ENCODE measurements at places on chromosomes 7 and 10.
A peak's percentile ranks its signal among the peaks of the same experiment; 100 is the strongest.

- DNase-seq, result no peak
These were observed 499.3 kb upstream of the FOXK1 start for GRCh38 chr7:4182605-4183300.

DNA sequence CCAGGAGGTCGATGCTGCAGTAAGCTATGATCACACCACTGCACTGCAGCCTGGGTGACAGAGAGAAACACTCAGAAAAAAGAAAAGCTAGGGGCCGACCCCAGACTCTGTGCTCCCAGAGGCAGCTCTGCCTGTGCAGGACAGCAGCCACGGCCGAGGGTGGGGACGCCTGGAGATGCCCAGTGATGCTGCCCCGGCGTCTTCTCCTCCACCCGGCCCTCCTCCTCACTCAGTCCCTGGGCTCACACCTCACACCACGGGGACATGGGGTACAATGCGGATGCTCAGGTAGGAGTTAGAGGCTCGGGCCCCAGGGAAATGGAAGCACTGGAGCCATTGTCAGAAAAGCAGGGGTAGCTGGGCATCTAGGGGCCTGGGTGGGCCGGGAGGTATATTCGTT is 46.3 kb upstream of the ELFN1 start:
- no peak for DNase-seq

GRCh38 chr10:43212043-43212721 is 54.7 kb downstream of the RASGEF1A start:
- no peak for DNase-seq

DNA sequence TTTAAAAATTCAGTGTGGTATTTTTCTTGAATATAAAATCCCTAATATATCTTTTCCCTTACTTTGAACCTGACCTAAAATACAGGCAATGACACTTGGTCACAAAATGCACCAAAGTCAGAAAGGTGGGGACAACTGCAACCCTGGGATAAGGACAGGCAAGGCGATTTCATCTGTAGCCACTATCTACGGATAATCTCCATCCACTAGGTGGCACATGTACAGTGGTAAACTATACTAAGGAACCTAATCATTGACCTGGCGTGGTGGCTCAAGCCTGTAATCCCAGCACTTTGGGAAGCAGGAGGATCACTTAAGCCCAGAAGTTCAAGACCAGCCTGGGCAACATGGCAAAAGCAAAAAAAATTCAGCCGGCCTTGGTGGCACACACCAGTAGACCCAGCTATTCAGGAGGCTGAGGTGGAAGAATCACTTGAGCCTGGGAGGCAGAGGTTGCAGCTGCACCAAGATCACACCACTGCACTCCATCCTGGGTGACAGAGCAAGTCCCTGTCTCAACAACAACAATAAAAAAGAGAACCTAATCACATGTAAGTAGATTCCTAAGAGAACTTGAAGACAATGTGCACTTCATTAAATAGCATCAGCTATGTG is 98.9 kb downstream of the KMT2C start:
- peak; percentile 59 for DNase-seq

GRCh38 chr7:129436335-129436923 is 2.2 kb downstream of the STRIP2 start:
- DNase-seq, result no peak
